ENCODE measurements at places on chromosomes 2 and 18.
A peak's percentile ranks its signal among the peaks of the same experiment; 100 is the strongest.

DNA sequence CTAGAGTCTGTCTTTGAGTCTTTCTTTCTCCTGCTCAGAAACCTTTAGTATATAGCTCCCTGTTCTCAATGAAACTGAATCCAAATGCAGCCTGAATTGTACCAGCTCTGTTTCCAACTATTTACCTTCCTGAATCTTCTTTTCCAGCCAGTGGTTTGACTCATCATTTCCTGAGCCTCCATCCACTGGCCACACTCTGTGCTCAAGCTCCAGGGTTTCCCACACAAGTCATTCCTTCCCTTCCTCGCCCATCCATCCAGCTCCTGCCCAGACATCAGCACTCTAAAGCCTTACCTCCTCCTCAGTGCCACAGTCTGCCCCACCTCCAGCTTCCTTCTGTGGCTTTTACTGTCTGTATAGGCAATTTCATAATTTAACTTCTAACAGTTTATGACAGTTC lies 233.6 kb upstream of the RASGRP3 start:
- no peak for DNase-seq

DNA sequence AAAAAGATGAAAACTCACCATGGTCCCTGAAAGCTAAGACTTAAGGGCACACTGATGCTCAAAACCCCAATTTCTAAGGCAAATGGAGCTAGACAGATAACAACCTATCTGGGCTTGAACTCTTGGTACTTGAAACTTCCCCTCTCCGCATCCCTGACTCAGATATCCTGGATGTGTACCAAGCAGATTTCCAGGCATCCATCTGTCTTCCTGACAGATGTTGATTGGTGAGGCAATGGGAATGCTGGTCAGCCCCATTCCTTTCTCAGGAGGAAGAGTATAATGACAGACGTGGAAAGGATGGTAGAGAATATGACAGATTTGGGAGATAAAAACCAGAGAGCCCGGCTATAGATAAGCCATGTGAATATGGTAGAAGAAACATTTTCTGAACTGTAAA lies 69.2 kb downstream of the ADD2 start:
- no peak for DNase-seq

DNA sequence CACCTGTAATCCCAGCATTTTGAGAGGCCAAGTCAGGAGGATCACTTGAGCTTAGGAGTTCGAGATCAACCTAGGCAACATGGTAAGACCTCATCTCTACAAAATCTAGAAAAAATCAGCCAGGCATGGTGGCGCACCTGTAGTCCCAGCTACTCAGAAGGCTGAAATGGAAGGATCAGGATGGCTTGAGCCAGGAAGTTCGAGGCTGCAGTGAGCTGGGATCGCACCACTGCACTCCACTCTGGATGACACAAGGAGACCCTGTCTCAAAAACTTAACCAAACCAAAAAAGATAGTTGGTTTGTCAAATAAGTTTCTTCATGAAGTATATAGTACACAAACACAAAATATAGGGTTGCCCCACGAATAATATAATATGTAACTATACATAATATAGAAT lies 197.6 kb downstream of the DPP4 start:
- DNase-seq: no peak

- no peak for DNase-seq
Observed at GRCh38 chr2:157259386-157259785, 1.9 kb downstream of the GALNT5 start.

DNA sequence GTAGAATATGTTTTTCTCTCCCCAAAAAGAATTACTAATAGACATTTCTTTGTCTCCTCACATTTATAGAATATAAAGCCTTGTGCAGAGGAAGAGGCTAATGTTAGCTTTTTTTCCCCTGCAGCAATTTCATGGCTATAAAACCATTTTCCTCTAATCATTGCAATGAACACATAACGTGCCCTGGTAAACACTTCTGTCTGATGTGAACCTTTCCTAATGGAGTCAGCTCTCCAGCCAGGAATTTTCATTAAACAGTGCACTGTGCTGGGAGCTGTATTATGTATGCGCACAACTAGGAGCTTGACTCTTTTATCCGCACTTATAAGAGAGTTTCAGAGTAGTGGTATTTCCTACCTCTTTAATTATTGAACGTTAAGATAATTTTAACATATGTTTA lies 63.9 kb upstream of the SPATS2L start:
- DNase-seq: no peak

DNA sequence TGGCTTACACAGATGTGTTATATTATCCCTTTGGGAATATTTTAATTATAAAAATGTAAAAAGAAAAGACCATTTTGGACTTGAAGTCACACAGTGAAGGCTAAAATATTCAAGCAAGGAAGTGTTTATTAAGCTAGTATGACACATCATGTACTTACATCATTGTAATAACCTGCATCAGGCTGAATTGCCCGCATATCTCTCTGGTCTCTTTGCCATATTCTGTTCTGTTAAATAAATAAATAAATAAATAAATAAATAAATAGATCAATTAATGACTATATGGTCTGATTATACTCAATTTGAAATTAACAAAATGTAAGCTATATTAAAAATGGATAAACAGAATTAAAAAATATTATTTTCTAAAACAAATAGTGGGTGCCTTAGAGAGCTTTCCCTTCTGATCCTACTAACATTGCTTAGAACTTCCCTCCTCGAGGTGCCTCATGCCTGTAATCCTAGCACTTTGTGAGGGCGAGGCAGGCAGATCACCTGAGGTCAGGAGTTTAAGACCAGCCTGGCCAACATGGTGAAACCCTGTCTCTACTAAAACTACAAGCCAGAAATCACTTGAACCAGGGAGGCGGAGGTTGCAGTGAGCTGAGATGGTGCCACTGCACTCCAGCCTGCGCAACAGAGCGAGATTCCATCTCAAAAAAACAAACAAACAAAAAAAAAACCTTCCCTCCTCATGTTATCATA lies 42.0 kb downstream of the WDR33 start:
- DNase-seq: no peak

- DNase-seq: no peak
Observed at GRCh38 chr2:111057721-111058120, 63.0 kb upstream of the BCL2L11 start.

GRCh38 chr2:68412127-68412819 lies 47.2 kb downstream of the PLEK start:
- no peak for DNase-seq

GRCh38 chr2:57177176-57177575 lies 869.4 kb upstream of the VRK2 start:
- no peak for DNase-seq

- no peak for DNase-seq
Observed at GRCh38 chr2:168006498-168006897, 240.9 kb downstream of the STK39 start.

GRCh38 chr2:135546436-135546835 lies 15.2 kb downstream of the R3HDM1 start:
- DNase-seq: no peak

DNA sequence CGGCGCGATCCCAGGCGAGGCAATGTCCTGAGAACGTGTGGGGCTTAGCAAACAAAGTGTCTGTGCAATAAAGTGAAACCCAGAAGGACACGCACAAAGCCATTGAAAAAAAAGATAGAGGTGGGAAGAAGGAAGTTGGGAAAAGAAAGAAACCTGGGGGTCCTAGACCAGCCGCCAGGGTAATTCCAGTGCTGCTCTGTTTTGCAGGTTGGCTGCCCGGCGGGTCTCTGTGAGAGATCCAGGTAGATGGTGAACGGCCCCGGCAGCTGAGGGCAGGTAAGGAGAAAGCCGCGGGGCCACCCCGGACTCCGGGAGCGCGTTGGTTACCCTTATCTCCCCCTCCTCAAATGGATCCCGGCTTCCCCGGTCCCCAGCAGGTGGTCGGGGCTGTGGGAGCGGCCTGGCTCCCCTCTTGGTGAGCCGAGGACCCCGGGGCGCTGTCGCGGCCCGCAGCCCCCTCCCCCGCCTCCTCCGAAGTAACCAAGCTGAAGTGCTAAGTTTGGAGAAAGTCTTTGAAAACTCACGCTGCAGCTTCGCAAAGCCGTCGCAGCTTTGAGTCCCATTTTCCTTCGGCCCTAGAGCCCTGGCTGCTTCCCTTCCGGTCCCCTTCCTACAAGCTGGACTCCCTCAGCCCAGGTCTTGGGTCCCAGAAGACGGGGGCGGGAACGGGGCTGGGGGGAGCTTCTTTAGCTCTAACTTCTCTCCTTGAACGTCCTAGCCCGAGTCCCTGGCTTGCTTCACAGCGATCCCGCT lies 588 bp downstream of the OTX1 start:
- DNase-seq: peak; percentile 30

GRCh38 chr2:11679016-11679415 lies 9.0 kb upstream of the NTSR2 start:
- DNase-seq: no peak

DNA sequence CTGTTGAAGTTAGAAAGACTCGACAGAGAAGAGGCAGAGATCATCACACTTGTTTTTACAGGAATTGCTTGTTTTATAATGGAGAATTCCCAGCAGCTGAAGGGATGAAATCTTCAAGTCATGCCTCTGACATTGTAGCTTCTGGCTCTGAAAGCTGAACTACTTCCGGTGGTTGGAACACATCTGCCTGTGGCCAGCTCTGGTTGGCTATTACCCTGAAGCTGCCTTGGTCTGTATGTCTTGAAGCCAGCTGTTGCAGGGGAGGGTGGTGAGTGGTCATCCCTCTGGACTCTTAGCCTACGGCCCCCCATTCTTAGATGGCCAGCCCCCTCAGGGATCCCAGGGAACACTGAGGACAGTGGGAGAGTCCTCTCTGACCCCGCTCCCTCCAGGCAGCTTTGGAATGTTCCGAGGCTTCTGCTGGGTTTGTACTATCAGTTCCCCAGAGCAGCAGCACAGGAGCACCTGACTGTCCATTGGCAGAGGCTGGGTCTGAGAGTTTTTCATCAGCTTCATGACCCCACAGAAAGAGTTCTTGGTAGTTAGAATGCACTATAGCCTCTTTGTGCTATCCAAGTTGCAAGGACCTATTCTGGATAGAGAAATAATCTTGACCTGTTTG lies 87.4 kb upstream of the CAPN13 start:
- no peak for DNase-seq

- peak; percentile 13 for DNase-seq
Observed at GRCh38 chr2:121136323-121136722, 148.7 kb downstream of the TFCP2L1 start.

GRCh38 chr2:26054598-26055348 lies 20.9 kb downstream of the RAB10 start:
- DNase-seq: no peak

- peak; percentile 0 for DNase-seq
Observed at GRCh38 chr2:20599001-20599600, 51.8 kb downstream of the HS1BP3 start.

DNA sequence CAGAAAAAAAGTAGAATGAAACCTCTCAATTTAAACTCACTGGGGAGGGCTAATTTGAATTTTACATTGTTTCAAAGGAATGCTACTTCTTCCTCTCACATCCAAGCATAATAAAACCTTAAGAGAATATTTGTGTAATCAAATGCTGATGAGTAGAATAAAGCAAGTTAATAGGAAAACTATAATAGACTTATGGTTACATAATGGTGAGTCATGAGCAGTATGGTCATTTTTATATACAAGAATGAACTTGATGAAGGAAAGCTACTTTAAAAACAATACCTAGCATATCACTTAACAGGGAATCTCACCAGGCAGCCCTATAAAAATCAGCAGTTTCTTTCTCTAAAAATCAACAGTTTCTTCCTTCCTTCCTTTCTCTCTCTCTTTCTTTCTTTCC lies 80.3 kb downstream of the VSNL1 start:
- DNase-seq: no peak

DNA sequence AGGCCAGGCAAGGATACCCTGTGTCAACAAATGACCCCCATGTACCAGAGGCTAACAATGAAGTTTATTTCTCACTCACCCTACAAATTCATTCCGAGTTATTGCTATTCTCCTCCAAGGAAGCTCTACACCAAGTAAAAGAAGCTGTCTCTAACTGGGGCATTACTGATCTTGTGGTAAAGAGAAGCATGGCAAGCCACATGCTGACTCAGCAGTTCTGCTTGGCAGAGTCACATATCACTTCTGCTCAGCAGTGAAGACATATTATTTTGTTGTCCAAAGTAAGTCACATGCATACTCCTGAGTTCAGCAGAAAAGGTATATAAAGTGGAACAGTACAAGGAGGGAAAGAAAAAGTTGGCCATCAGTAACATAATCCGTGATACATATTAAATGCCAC lies 315.8 kb downstream of the GULP1 start:
- peak; percentile 18 for DNase-seq

GRCh38 chr2:227182765-227183164 lies 18.3 kb downstream of the COL4A3 start:
- no peak for DNase-seq

GRCh38 chr2:203705178-203705577 lies 1.3 kb upstream of the CD28 start:
- DNase-seq: peak; percentile 78

- DNase-seq: peak; percentile 98
Observed at GRCh38 chr2:200525882-200526651, at the start of gene SGO2. SGO2 (plus strand) TSS chr2:200526207; CDS start chr2:200532976, 6,769 bp downstream.

DNA sequence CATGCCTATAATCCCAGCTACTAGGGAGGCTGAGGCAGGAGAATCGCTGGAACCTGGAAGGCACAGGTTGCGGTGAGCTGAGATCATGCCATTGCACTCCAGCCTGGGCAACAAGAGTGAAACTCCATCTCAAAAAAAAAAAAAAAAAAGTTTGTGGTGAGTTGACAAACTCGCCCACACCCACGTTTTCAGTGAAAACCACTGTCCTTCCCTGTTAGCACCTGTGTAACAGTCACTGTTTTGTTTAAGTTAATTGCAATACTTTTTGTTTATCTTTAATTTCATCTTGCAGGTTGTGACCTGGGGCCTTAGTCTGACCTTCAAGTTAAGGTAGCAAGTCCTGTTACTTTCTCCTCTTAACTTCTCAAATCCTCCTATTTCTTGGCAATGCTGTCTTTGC lies 65.5 kb upstream of the SKOR2 start:
- no peak for DNase-seq

GRCh38 chr2:3142210-3142609 lies 235.4 kb downstream of the EIPR1 start:
- no peak for DNase-seq

DNA sequence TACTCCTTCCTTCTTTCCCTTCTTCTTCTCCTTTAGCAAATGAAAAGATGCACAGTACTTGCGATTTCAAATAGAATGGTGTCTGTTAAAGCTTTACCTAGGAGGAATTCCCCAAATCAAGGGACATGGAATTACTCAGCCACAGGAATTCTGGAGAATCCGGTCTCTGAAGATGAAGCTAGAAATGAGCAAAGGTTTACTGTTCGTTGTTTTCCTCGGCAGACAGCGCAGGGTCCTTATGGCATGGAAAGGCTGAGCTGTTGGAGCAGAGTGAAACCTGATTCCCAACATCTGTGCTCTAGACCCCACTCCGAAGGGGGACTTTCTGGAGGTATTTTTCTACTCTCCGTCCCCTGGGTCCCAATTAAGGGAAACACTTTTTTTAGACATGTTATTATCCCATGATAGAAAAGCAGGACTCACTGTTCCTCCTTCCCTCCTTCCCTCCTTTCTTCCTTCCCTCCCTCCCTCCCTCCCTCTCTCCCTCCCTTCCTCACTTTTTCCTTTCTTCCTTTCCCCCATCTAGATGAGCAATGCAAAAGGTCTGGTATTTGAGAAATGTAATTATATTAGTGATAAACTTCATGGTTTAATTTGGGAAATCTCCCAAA lies 47.1 kb downstream of the CDCA7 start:
- no peak for DNase-seq

- DNase-seq: no peak
Observed at GRCh38 chr2:146950361-146950760, 894.5 kb upstream of the ACVR2A start.
